ENCODE measurements at places on chromosomes 3 and 15. TPM values are rescaled to one million over a fixed set of nuclear protein-coding genes. Genes with fewer than 3 reads are reported as not detected.

CLRN1 gene
- total RNA-seq: not detected

- no peak overlapping the region for H3K4me3 ChIP-seq
- no peaks in the 10 kb centered on the region for H3K4me1 ChIP-seq
- no peak for DNase-seq
- no peak overlapping the region for H3K27ac ChIP-seq
- H3K27me3 ChIP-seq: no peaks in the 10 kb centered on the region
- H3K36me3 ChIP-seq: no peaks in the 10 kb centered on the region
Measured at GRCh38 chr3:126121632-126122031, 37.7 kb upstream of the SLC41A3 start.

GRCh38 chr15:59013246-59013873 is 25.9 kb downstream of the RNF111 start:
- no peaks in the 10 kb centered on the region for H3K27me3 ChIP-seq
- no peaks in the 10 kb centered on the region for H3K4me1 ChIP-seq
- no peak for DNase-seq
- no peaks in the 10 kb centered on the region for H3K36me3 ChIP-seq

DNA sequence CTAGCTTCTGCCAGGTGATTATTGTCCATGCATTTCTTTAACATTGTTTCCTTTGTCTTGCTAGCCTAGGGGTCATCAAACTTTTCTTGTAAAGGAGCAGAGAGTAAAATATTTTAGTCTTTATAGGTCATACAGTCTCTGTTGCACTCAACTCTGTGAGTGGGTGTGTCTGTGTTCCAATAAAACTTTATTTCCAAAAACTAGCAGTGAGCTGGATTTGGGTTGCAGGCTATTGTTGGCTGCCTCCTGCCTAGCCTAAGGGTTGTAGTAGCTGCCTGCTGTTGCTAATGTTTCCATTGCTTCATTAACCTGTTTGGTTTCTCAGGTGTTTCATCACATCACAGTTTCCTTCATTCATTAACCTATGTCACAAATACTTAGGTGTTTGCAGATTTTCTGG is 64.0 kb upstream of the DCP1A start:
- no peak overlapping the region for H3K4me3 ChIP-seq
- no peaks in the 10 kb centered on the region for H3K4me1 ChIP-seq
- DNase-seq: no peak
- no peaks in the 10 kb centered on the region for H3K36me3 ChIP-seq
- H3K27ac ChIP-seq: no peak overlapping the region
- no peaks in the 10 kb centered on the region for H3K27me3 ChIP-seq

DNA sequence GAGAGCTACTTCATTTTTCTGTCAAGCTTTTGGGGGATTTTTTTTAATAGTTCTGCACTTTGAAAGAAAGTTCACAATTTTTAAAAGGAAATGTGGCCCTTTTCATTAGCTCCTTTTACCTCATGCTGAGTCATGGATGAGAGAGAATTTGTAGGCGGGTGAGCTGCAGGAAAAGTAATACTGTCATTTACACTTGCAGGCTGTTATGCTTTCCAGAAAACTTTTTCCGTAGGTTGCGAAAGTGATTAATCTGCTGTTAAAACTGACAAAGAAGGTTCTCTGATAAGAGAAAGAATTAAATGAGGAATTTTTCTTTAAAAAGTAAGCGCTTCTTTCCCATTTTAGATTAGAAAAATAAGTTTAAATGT is 430.2 kb downstream of the LPP start:
- H3K4me1 ChIP-seq: peaks cover 30% of the 10 kb centered on the region
- H3K27ac ChIP-seq: no peak overlapping the region
- no peaks in the 10 kb centered on the region for H3K36me3 ChIP-seq
- no peak overlapping the region for H3K4me3 ChIP-seq

All from tibial nerve (tissue), 4 donors.